C1 segment of cervical spinal cord (tissue), 14 donors: ENCODE measurements at places on chromosomes 6 and 20.

GRCh38 chr6:107715550-107716321 is 108.4 kb downstream of the SCML4 start:
- DNase-seq: no peak

DNA sequence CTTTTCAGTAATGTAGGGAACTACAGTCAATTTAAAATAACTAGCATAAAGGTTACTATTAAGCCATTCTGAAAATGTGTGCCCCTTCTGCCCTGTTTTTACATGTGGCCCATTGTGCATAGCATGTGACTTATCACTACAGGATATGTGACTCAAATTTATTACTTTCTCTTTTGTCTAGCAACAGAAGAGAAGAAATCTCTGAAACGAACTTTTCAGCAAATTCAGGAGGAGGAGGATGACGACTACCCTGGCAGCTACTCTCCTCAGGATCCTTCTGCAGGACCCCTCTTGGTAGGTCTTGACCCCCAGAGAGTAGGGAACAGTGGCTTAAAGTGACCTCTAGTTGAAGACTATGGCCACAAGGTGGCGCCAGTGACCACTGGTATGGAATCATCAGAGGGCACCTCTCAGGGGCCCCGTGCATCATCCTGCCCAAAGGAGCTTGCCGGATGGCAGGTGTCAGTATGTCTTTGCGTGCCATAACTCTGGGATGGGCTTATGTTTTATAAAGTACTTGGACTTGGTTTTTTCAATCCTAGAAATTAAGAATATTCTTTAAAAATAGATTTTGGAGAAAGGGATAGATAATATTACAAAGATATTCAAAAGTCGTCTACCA is 23.9 kb downstream of the RPRD1B start:
- peak; percentile 28 for DNase-seq

GRCh38 chr6:111666847-111667246 is 61.2 kb upstream of the TRAF3IP2 start:
- no peak for DNase-seq

- DNase-seq: no peak
These were observed 333.8 kb downstream of the PTPRT start for GRCh38 chr20:42855896-42856295.

DNA sequence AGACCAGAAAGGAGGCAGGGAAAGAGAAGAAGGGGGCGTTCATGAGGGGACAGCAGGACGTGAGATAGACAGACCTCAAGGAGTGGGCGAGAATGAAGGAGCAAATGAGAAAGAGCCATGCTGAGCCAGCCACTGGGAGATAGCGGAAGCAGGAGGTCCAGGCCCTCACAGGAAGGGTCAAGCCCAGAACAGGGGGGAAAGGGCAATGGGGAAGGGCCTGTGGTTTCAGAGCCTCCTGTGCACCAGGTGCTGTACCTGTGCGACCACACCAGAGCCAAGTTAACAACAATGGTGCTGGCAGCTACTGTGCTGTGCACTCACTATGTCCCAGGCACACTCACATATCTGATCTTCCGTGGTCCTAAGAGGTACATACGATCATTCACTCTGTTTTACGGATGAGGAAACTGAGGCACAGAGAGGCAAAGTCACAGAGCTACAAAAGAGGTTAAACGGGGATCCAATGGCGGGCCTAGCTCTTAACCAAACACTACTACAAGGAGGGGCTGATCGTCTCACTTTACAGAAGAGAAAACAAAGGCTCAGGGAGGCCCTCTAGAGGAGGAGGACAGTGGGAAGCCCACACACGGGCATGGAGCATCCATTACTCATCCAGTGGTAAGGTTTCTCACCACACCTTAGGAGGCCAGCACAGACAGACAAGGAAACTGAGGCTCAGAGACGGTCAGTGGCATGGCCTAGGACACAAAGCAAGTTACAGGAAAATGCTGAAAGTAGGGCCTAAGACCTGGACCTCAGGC is 129.1 kb downstream of the PREX1 start:
- no peak for DNase-seq

DNA sequence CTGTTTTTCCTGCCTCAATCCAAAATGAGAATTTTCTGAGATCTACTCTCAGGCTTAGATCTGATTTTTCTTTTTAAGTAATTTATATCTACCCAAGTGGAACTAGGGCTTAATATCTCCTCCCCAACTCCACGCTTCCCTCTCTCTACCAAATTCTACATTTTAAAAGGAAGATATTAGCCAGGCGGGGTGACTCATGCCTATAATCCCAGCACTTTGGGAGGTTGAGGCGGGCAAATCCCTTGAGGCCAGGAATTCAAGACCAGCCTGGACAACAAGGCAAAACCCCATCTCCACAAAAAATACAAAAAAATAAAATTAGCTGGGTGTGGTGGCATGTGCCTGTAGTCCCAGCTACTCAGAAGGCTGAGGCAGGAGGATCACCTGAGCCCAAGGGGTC is 61.0 kb downstream of the MTFR2 start:
- no peak for DNase-seq
